Left lung (tissue), 14 donors: ENCODE measurements at places on chromosomes 16 and 17. TPM values are rescaled to one million over a fixed set of nuclear protein-coding genes. Genes with fewer than 3 reads are reported as not detected.
A peak's percentile ranks its signal among the peaks of the same experiment; 100 is the strongest.

DNA sequence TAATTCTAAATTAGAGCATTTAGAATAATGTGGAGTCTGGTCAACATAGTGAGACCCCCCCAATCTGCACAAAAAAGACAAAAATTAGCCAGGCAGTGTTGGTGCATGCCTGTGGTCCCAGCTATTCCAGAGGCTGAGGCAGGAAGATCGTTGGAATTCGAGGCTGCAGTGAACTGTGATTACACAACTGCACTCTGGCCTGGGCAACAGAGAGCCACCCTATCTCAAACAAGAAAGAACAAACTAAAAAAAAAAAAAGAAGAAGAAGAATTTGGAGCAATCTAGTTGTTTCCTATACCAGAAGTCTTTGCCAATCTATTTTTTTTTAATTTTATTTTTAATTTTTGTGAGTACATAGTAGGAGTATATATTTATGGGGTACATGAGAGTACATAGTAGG, 6.0 kb downstream of the CETP start:
- DNase-seq, result no peak

DNA sequence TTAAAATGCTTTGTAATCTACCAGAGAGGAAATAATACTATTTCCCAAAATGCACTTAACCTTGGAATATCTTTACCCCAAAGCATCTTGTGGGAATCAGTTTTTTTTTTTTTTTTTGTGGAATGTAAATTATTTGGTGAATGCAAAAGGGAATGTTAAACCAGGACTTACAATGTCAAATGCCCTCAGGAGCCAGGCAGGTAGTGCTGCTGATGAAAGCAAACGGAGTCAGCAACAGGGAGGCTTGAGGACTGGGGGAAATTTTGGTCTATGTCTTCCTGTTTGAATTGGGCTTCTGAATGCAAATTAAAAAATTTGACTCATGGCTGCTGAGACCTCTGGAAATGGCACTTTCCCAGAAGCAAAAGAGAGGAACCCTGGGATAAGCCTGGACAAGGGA, 96.5 kb upstream of the NLRP1 start:
- no peak for DNase-seq

- no peak for DNase-seq
These were observed 94.7 kb downstream of the GOSR1 start for GRCh38 chr17:30571921-30572320.

DNA sequence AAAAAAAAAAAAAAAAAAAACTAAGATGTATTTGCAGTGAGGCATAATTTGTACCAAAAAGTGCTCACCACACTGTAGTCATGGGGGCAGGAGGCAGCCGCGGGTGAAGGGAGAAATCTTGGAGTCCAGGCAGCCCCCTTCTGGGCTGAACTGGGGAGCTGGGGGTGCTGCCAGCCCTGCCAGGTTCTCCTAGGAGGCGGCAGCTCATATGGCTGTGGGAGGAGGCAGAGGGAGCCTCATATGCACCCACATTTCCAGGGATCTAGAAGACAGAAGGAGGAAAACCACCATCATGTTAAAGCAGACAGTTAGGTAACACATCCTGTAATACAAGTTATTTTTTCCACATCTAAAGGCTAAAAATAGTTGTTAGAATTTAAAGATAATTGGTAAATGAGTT, 16.3 kb downstream of the MAPT start:
- no peak for DNase-seq

SRR gene
- 24.2 TPM for polyA plus RNA-seq

DNA sequence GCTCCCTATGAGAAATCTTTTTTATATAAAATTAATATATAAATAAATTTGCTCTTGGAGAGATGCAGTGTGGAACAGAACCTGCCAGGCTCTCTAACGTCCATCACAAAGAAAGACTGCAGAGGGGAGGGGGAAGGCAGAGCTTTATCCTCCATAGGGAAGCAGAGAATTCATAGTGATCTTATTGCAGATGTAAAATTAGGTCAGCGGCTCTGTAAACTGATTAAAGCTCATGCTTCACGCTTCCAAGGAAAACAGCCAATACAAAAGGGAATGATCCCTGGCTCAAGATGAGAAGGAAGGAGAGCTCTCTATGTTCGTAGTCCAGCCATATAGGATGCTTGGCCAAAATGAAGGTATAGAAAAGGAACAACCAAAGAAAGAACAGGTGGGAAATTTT, 532.3 kb upstream of the PSMD7 start:
- no peak for DNase-seq

DNA sequence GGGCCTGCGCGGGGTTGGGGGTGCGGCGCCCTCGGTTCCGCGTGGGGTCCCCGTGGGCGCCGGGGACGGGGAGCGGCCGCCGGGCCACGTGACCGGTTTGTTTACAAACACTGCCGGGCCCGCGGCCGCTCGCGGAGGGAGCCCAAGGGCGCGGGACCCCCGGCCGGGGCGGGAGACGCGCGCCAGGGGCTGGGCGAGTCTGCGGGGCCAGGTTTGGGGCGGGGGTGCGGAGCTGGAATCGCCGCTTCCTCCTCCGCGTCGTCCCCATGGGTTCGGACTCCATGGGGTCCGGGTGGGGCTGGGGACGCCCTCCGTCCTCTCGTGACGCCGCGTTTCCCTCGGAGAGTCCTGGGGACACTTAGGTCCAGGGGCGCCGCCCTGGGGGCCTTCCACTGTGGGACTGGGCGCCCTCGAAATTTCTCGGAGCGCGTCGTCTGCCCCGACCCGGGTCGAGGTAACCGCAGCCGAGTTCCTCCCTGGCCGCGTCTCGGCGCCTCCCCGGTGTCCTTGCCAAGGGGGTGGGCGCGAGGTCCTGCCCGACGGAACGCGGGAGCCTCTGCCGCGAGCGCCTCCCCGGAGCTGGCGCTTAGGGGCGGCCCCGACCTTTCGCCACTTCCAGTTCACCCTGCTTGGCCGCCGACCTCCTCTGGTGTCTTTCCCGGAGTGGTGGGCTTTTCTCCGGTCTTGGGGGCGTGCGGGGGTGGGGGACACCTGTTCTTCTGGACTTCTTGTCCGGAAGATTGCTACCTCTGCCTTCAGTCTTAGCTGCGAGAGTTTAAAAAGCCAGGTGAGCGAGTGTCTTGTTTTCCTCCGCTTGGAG, 684 bp downstream of the YPEL2 start:
- DNase-seq, result peak; percentile 47

DNA sequence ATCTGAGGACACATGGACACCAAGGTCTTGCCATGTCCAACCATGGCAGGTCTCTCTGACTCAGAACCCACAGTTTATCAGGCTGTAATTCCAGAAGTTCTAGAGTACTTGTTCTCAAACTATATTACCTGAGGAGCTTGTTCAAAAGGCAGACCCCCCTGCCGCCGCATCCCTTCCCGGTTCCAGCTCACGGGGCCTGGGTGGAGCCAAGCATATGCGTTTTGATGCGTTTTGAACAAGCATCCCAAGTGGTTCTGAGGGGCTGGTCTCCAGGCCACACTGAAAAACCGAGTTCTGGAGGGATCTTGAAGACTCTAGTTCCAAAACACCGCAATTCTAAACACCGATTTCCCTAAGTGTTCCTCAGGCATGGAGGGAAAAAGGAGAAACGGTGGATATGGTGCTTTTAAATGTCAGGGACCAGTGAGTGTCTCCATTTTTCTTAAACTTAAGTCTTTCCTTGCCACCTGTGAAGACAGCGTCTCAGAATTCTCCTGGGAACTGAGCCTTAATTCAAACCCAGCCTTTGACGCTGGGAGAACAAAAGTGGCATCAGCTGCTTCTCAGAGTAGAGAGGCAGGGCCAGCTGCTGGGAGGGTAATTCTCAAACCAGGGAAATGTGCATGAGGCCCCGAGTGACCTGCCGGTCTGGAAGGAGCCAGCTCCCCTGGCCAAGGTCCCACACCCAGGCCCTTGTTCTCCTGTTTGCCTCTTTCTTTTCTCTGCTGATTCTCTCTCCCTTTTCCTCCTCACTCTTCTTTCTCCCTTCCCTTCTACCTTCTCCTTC, 84.4 kb upstream of the PLCG2 start:
- no peak for DNase-seq

- DNase-seq, result peak; percentile 84
These were observed 7.3 kb upstream of the PRSS36 start for GRCh38 chr16:31157136-31157535.

DNA sequence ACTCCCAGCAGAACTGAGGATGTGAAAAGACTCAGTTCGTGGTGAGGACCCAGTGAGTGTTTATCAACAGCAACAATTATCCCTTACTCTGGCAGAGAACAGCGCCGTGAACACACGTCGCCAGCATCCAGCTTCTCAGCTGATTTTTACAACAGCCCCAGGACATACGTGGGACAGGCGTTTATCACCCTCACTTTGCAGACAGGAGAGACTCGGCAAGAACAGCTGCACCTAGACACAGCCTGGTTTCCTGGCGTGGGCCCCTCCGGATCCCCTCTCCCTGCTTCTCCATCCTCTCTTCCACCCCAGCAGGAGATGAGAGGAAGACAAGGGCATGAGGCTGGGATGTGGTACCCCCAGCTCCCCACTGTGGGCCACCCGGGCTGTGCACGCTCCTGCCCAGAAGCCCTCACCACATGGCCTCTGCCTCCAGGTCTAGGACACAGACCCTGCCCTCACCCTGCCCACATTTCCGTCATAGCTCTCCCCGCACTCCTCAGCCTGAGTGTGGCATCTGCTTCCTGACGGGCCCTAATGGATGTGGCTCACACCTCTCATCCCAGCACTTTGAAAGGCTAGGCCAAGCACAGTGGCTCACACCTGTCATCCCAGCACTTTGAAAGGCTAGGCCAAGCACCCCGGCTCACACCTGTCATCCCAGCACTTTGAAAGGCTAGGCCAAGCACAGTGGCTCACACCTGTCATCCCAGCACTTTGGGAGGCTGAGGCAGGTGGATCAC, 17.5 kb downstream of the ABR start:
- no peak for DNase-seq

DNA sequence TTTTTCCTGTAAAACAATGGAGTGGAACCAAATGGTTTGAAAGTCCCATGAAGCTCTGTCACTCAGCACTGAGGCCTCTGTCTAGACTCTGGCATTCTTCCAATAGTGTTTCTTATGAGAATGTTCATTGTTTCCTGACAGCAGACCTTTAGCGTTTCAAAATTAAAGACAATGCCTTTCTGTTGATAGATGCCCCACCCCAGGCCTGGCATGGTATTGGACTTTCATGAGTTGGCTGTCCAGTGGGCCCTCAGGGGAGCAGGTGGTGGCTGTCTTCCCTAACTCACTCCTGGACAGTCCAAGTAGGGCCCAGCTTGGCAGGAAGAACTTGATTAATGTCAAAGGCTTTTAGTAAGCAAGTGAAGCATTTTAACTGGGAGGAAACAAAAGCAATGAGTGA, 186.5 kb upstream of the CCL2 start:
- no peak for DNase-seq

DNA sequence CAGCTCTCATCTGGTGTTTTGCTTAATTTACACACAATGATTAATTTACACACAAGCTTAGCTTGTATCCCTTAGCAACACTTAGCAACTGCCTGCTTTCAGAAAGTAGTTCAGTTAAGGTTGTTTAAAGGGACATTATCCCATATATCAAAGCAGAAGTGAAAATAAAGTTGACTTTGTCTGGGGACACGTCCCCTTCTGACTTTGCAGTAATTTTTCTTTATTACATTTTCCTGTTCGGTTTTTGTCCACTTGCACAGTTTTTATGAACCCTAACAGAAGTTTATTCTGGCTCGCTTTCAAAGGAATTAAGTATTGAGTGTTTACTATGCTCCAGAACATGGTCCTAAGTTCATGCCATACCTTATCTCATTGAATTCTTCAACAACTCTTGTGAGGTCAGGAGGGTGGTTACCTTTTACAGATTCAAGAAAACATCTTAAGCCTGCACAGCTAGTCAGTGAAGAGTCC, 41.5 kb downstream of the ARHGAP44 start:
- DNase-seq, result no peak

- no peak for DNase-seq
These were observed 9.6 kb downstream of the DLX3 start for GRCh38 chr17:49985310-49985990.

GRCh38 chr17:35889818-35890773, 9.9 kb upstream of the CCL5 start:
- DNase-seq, result peak; percentile 59

GRCh38 chr16:2508722-2509400, 4.9 kb upstream of the ATP6V0C start:
- no peak for DNase-seq

DNA sequence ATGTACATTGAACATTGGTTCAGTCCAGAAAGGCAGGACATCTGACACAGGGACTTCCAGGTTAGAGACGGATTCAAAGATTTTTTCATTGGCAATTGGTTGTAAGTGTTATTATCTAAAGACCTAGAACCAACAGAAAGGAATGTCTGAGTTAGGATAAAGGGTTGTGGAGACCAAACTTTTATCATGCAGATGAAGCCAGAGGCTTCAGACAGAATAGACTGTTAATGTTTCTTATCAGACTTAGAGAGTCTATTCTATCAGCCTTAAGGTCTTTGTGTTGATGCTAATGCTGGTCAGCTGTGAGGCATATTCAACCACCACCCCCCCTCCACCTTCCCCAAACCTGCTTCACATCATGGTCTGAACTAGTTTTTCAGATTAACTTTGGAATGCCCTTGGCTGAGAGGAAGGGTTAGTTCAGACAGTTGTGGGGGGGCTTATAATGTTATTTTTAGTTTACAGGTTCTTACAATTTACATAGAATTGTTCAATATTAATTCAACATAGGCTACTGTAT, 2.1 kb upstream of the ITGB3 start:
- no peak for DNase-seq

GRCh38 chr17:81456798-81457197, 55.8 kb downstream of the ACTG1 start:
- DNase-seq, result no peak

PITPNM3 gene
- 3.6 TPM for polyA plus RNA-seq

- DNase-seq, result no peak
These were observed 55.6 kb downstream of the PPM1E start for GRCh38 chr17:58811290-58811689.

PPY gene
- polyA plus RNA-seq, result 0.36 TPM

GRCh38 chr16:88007321-88007731, 56.1 kb downstream of the BANP start:
- no peak for DNase-seq

DNA sequence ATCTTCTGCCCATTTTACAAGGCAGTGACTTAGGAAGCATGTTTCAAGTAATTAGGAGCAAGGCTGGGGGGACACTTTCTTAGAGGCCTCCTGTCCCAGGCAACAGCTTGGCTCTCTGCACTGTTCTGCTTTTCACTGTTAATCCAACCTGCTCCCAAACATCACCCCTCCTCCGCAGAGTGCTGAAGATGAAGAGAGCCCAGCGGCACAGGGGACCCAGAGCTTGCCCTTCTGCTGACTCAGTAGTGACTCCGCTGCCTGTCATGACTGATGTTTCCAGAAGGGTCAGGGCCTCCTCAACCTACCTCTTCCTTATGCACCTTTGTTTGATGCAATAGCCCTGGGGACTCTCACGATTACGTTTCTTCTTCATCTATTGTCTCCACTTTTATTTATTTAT, 38.9 kb upstream of the NDRG4 start:
- no peak for DNase-seq

AOC2 gene
- 3.1 TPM for polyA plus RNA-seq
